ENCODE measurements at places on chromosomes 12 and 14. TPM values are rescaled to one million over a fixed set of nuclear protein-coding genes. Genes with fewer than 3 reads are reported as not detected.

SAV1 gene
- 8.2 TPM for total RNA-seq

KANSL2 gene
- 41.3 TPM for total RNA-seq

DNA sequence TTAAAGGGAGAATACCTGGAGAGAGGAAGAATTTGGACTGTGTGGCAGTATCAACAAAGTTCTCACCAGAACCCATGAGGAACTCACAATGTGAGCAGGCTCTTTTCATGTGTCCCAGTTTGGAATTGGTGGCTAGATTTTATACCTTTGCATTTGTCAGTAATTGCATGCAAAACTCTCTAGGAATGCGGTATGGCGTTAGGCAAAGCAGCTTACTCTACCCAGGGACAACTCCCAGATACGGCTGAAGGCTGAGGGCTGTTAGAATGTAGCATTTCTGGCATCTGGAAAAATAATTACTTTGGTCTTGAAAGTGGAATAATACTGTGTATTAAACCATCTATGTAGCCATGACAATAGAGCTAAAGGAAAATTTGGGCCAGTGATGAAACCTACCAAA is 635.5 kb downstream of the SLC16A7 start:
- DNase-seq: no peak

GRCh38 chr12:14185427-14186192 is 179.9 kb upstream of the ATF7IP start:
- DNase-seq: peak; percentile 26

GRCh38 chr12:98559666-98560065 is 33.8 kb upstream of the SLC25A3 start:
- peak; percentile 60 for DNase-seq

GRCh38 chr14:38243696-38244240 is 12.1 kb downstream of the CLEC14A start:
- no peak for DNase-seq

GRCh38 chr14:24283796-24284460 is 12.5 kb upstream of the RABGGTA start:
- DNase-seq: no peak
